GM12892 (cell line): ENCODE measurements at places on chromosomes 3 and 15.

DNA sequence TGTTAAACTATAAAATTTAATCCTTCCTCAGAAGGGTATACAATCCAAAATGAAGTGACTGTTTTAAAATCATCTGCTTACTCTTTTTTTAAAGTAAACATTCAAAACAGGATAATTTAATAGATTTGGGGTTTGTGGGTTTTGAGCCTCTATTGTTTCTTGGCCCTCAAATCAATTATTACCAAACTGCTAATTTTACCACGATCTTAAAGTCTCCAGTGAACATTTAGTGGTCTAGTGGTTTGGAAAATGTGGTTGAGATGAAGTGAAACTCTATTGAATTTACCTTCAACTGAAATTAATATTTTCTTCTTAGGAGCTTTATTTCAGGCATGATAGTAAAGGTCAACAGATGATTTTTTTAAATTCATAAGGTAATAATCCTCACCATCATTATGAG, 11.2 kb upstream of the ATP11B start:
- no peak for DNase-seq

GRCh38 chr3:196624907-196625306, 14.6 kb upstream of the NRROS start:
- no peak for DNase-seq

- no peak for DNase-seq
Observed at GRCh38 chr3:157718800-157719199, 215.6 kb upstream of the VEPH1 start.

- DNase-seq: peak; percentile 46
Observed at GRCh38 chr3:18444595-18445400, 19.7 kb upstream of the SATB1 start.

- no peak for DNase-seq
Observed at GRCh38 chr3:22106213-22106896, 355.3 kb upstream of the ZNF385D start.

DNA sequence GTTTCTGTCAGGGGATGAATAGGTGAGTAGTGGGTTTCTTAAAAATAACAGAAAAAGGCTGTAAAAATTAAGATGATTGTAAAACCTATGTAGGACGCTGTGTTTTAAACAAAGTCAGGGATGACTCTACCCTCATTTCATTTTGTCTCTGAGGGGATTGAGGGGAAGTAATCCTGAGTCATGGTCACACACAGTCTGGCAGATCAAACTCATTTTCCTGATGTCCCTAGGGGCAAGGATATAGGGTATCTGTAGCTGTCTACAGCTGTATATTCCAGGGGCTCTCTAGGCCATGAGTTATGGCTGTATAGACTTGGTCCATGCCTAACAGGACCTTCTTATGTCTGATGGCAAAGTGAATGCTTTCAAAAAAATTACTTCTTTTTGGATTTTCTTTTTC, 421.1 kb downstream of the PDCD6IP start:
- no peak for DNase-seq

DNA sequence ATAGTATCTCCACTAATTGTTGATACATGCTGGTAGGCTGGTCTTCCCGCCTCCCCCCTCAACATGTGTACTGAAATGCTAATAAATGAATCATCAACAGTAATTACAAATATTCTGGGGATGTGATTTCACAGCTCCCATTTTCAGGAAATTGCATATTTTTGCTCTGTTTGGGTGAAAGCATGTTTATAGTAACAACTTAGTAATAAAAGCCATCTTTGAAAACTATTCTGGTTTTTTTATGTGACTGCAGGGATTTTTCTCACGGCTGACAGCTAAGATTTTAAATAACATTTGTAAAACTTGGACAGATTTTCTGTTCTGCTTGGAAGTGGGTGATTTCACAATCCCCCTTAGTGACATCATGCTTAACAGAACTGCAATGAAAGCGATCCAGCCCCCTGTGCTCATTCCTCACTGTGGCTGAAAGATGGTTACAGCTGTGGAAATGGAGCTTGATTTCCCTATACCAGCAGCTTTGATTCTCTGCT, 25.6 kb upstream of the FAM174B start:
- no peak for DNase-seq

DNA sequence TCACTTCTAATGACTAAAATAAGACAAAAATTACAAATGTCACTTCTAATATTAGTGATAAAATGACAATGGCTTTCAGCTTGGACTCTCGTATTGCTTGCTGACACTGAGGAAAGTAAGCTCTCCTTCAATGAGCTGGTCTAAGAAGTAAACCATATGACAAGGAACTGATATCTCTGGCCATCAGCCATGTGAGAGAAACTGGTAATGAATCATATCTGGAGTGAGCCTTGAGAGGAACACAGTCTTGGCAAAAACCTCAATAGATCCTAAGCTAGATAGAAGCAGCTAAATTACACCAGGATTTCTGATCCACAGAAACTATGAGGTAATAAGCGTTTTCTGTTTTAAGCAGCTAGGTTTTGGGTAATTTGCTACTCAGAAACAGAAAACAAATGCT, 1575.1 kb downstream of the OTOL1 start:
- DNase-seq: no peak
